ENCODE measurements at places on chromosomes 16 and 17. TPM values are rescaled to one million over a fixed set of nuclear protein-coding genes. Genes with fewer than 3 reads are reported as not detected.

Gene CTF1
- total RNA-seq, result 0.57 TPM

Gene KRTAP4-1
- not detected for total RNA-seq

Gene MARVELD3
- total RNA-seq, result 9.2 TPM

Gene CIITA
- not detected for total RNA-seq

Gene RMI2
- total RNA-seq, result 11.7 TPM

Gene B9D1
- total RNA-seq, result 34.6 TPM

Gene KLHL10
- total RNA-seq, result not detected

Gene KRTAP4-3
- not detected for total RNA-seq

Gene HBA1
- not detected for total RNA-seq

Gene SLC13A2
- not detected for total RNA-seq

Gene C16orf46
- total RNA-seq, result 0.11 TPM

Gene TMIGD1
- total RNA-seq, result not detected

Gene GCGR
- not detected for total RNA-seq

Gene GDPD3
- 0.55 TPM for total RNA-seq

Gene SBK1
- total RNA-seq, result 0.08 TPM

Gene GRAP
- total RNA-seq, result not detected

Gene FBXO39
- total RNA-seq, result 9.3 TPM

Gene CA7
- not detected for total RNA-seq

Gene TBX21
- total RNA-seq, result not detected

Gene KRTAP9-4
- not detected for total RNA-seq

Gene DOC2A
- total RNA-seq, result not detected

Gene RND2
- total RNA-seq, result 0.23 TPM

Gene CLDN7
- total RNA-seq, result 26.0 TPM

Gene CNTD1
- total RNA-seq, result not detected

Gene RDM1
- 1.0 TPM for total RNA-seq

Gene OR3A3
- not detected for total RNA-seq

Gene CBLN1
- total RNA-seq, result not detected

Gene ESRP2
- total RNA-seq, result 15.7 TPM

Gene TMC6
- total RNA-seq, result 34.8 TPM

Gene KIF18B
- 22.7 TPM for total RNA-seq
